Ammon's horn (tissue), 1 donor: ENCODE measurements at places on chromosomes 1 and 21.
A peak's percentile ranks its signal among the peaks of the same experiment; 100 is the strongest.

GRCh38 chr1:108563808-108564207 is 3.9 kb downstream of the EEIG2 start:
- DNase-seq, result no peak

DNA sequence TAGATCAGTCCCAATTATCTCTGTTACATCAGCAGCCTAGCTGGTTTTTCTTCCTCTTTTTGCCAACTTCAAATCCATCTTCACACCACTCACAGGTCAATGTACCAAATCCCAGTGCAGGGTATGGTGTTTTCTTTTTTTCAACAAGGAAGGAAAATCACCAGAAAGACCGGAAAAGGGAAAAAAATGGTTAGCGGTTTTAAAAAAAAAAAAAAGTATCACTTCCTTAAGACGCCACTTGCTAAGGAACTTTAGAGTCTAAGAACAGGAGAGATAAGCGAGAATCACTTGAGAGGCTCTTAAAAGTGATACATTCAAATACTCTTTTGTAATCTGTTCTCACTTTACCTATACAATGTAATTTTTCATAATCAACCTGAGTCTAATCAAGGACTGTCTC is 3.1 kb upstream of the OR10J1 start:
- DNase-seq, result peak; percentile 18

- DNase-seq, result peak; percentile 79
Measured at GRCh38 chr1:110714374-110714995, 39.7 kb upstream of the KCNA3 start.

GRCh38 chr1:179082999-179083335 is 1.1 kb downstream of the TOR3A start:
- DNase-seq, result no peak

DNA sequence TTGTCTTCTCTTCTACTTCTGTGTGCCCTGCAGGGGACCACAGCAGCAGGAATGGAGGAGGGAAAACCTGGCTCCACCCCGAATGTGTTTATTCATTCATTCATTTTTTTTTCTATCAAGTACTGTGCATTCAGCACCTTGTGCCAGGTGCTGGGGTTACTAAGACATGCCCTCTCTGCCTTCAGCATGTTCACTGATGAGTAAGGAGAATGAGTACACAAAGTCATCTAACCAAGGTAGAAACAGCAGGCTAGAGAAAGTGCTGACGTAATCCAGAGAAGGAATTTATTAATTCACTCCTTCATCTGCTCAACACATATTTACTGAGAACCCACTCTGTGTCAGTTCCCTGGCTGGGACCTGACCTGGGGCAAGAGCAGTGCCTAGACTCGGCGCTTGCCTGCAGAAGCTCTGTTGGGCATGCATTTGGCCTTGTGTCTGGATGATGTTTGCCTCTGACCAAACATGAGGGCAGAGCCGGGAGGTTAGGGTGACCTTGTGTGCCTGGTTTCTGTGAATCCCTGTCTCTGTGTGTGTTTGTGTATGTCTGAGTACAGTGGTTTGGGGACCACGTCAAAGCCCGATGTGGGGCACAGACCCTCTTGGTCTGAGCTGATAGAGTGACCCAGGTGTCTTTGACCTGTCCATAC is 3.3 kb upstream of the MYOG start:
- no peak for DNase-seq

DNA sequence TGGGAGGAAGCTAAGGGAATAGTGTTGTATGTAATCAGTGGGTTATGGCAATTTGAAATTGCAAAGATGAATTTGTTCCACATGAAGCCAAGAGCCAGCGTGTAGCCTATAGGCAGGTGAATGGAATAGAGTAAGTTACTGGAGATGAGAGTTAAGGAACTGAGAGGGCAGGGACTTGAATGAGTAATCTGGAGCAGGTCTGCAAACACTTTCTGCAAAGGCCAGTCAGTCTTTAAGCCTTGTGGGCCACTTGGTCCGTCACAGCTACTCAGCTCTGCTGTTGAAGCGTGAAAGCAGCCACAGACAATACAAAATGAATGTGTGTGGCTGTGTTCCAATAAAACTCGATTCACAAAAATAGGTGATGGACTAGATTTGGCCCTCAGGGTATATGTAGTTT is 29.2 kb downstream of the SZT2 start:
- DNase-seq, result no peak

GRCh38 chr1:214352838-214353237 is 71.9 kb downstream of the SMYD2 start:
- no peak for DNase-seq

DNA sequence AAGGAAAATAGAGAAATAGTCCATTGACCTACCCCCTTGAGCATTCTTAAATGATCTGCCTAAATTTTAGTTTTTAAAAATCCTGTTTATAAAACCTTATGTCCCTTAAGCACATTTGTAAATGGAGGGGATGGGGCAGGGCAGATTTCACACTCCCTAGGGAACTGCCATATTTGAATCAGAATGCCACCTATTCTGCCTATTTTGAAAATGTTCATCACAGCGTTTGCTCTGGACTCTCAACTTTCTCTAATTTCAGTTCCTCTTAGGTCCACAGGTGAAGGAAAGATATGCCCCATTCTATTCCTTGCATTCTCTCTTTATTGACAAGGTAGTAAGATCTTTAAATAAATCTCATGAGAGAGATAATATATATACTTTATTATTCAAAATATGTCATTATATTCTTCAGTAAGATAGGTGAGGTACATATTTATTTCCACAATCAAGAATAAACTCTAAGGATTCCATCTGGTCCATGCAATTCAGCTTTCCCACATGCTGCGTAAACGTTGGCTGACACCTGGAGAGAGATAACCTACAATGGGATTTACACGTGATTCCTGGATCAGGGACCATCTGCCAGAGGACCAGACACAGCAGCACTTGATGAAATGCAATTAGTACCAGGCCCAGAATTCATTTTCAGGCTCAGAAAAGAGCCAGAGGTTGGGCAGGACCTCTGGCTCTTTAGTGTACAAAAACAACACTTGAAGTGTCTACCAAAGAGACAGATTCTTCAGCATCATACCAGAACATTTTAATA is 1.2 kb upstream of the LPGAT1 start:
- no peak for DNase-seq

DNA sequence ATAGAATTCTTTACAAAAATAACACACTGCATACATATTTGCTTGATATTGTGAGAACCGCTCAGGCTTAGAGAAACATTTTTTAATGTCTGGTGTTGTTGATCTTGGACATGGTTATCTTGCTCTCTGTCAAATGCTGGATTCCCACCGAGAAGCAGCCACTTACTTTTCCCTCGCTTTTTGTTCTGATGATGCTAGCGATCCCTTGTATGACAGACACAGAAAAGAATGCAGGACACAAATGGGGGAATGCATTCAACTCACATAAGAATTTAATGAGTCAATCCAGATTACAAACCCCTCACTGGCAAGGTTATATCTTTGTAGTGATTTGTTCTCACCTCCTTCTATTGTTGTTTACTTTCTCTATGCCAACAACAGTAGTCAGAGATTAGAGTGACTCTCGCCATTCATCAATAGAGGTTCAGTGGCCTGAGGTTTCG is 76.8 kb upstream of the AKT3 start:
- DNase-seq, result no peak

DNA sequence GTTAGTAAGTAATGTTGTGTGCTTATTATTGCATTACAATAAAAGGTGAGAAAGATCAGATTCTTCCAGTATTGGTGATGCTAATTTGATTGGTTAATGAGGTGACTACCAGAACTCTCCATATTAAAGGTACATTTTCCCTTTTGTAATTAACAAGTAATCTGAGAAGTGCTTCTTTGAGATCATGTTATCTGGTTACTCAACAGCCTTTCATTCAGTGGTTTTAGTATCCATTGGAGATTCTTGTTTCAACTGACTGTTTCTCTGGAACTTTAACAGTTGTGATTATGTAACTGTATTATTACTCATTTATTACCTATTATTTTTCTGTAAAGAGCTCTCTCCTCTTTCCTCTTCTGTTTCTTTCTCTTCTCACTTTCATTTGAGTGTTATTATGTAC is 86.7 kb downstream of the PEX14 start:
- no peak for DNase-seq

DNA sequence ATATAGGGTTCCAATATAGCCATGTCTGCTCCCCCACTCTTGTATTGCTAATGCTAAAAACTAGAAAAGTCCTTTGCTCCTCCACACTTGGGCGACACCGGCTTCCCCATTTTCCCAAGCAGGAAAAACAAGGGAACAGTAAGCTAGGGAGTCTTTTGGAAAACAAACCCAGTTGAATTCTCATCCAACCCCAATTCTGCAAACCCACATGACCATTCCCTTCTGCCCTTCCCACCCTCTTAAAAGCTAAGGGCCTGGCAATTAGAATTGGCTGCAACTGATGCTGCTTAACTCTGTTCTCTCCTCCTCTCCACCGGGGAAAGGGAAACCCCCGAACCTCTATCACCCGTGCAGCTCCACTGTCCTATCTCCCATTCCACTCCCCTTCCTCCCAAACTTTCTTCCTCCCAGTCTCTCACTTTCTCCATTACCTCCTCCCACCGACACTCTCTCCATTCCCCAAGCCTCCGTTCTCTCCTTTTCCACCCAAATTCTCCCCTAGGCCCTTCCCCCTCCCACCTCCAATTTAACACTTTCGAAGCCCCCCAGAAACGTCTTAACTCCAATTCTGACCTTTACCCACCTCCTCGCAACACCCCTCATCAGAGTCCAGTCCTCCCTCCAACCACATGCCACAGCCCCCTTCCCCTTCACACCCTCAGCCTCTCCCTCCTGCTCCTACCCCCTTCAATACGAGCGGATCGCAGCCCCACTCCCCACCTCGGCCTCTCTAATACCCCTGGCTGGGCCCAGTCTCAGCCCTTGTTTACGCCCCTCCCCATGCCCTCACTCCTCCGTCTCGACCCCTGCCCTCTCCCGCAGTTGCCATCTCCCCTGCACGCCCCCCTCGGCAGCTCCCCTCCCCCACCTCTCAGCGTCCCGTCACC is 701 bp downstream of the DEDD start:
- DNase-seq, result peak; percentile 38
